Foreskin keratinocyte (primary cell): ENCODE measurements at places on chromosomes 7 and 10.

DNA sequence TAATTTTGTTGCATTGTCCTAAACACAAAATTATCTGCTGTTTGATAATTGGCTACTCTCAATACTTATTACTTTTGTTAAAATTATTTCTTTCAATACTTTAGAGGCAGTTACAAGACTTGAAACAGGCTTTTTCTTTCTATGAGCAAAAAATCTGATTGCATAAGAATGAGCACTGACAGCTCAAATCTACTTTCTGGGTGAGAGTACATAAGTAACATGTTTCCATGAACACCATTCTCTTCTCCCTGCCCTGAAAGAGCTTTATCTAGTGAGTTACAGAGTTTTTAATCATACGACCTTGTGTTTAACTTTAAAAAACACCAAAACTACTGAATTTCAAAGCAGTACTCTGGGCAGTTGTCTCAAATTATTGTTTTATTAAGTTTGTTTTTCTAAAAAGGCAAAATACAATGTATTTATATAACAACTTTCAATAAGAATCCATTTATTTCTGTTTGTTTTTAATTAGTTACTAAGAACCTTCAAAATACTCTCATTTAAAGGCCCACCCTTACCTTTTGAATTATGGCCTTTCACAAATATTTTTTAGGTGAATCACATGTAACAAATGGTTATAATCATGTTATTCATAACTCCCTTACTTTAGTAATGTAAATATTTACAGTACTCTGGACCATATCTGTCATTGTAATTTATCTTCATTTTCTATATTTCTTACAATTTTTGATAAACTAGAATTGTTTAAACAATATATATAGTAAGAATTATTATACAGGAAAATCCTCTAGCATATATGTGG, 23.0 kb upstream of the TFAM start:
- no peak for DNase-seq

GRCh38 chr10:75375838-75376237, 25.7 kb downstream of the ZNF503 start:
- DNase-seq = no peak

GRCh38 chr10:71811351-71811750, 38.0 kb upstream of the VSIR start:
- no peak for DNase-seq

DNA sequence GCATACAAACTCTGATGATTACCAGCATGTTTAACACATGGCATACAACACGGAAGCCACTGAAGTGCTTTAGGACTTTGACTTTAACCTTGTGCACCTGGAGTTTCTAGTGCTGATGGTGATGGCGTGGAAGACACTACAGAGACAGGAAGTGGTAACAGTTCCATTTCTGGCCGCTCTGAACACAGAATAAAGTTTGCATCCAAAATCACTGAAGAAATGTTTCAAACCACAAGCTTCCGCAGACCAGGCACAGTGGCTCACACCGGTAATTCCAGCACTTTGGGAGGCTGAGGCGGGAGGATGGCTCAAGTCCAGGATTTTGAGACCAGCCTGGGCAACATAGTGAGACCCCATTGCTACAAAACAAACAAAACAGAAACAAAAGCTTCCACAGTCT, 40.3 kb upstream of the TNPO3 start:
- DNase-seq = no peak
